Nephron progenitor cell (in vitro differentiated cells): ENCODE measurements at places on chromosomes 6 and 20.

GRCh38 chr20:25252230-25252651, 4.4 kb downstream of the PYGB start:
- no peak for DNase-seq

GRCh38 chr6:156282087-156282486, 495.1 kb upstream of the ARID1B start:
- DNase-seq: no peak

DNA sequence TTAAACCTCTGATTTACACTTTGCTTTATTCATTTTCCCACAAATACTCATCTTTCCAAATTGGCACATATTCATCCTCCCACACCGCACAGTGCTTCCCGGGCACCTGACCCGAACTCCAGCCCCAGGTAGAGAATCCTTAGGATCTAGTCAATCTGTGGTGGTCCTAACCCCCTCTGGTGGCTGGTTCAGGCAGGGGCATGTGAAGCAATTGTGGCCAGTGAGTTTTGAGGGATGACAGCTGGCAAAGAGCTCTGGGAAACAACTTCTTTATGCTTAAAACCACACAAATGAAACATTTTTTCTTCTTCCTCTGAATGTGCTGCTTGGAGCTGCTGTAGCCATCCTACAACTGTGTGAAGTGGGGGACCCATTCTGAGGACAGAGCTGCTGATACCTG, 54.7 kb downstream of the ELOVL5 start:
- DNase-seq: peak; percentile 54

DNA sequence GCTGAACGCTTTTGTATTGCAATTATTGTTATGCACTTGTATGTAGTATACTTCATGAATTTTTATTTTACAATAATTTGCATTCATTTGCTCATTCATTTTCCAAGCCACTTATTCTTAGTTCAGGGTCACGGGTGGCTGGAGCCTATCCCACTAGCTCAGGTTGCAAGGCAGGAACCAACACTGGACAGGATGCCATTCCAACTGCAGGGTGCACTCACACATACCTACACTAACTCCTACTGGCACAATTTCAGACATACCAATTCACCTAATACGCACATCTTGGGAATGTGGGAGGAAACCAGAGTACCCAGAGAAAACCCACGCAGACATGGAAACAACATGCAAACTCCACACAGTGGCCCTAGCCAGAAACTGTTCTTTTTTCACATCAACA, 61.8 kb downstream of the LMBRD1 start:
- DNase-seq: peak; percentile 2

- DNase-seq: no peak
Observed at GRCh38 chr20:11540558-11540957, 377.1 kb upstream of the BTBD3 start.

DNA sequence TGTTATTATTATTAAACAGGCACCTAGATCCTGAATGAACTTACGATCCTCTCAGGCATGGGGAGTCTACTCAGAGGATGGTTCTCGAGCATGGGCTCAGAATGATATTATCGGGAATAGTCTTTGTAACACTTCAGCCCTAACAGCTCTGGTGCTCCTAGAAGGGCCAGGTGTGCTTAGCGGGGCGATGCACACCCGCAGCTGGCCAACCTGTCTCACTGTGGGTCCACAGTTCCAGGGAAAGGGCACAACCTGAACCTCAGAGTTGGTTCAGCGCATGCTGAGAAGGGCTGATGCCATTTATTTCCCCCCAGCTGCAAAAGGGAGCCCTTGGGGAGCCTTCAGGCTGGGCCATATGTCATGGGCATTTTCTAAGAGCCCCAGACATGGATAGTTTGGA, 26.2 kb downstream of the RRAGD start:
- no peak for DNase-seq

- DNase-seq: no peak
Observed at GRCh38 chr20:58744836-58745235, 52.2 kb downstream of the NPEPL1 start.

GRCh38 chr6:16295060-16295459, 56.7 kb downstream of the GMPR start:
- no peak for DNase-seq

- DNase-seq: no peak
Observed at GRCh38 chr20:62066983-62067433, 1.3 kb upstream of the TAF4 start.

DNA sequence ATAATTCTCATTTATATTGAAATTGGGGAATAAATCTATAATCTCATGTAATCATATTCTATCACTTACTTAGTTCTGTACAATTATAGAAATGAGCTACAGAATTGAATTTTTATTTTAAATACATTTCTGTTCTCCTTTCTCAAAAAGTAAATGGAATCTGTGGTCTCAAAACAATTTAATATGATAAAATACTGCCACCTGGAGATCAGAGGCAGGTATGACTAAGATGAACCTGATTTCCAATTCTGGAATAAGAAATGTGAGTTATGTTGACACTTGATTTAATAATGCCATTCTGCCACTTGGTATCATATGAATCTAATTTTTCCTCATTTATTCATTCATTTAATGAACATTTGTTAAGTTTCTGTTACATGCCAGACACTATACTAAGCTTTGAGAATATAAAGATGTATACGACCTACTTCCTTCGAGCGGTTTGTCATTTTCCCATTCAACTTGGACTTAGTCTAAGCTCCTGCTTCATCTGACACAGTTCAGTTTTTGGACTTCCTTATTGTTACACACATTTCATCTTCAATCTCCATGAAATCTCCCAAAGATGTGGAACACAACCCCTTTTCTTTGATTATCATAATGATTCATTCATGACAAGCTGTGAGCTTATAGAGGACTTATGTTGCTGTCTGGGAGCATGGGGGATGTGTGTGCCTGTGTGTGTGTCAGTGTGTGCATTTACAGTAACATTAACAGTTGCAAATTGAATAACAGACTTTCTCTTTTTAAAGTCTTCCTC, 7.5 kb upstream of the CCDC28A start:
- no peak for DNase-seq

DNA sequence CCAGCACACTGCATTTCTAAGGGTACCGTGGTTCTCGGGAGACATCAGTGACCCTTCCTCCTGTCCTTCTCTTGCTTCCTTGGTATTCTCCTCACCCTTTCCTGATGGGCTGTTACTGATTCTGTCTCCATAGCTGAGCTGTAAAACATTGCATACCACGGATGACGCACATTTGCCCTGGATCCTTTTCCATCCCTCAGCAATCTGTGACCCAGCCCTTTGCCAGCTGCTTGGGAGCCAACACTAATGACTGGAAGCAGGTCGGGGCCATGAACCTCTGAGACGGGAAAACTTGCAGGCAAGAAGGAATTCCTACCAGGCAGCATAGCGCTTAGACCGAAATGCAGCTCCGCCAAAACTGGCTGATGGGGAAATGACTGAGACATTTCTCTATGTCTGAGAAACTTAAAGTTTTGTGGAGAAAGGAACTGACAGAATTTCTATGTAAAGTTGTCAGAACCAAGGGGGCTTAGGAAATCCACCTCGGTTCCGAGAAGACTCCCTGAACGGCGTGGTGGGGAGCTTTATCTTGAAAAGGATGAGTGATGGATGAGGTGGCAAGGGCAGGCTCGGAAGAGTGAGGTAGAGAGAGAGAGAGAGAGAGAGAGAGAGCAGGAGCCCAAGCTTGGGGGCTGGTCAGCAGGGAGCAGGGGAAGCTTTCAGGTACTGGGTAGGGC, 19.2 kb downstream of the TUBB2B start:
- no peak for DNase-seq

DNA sequence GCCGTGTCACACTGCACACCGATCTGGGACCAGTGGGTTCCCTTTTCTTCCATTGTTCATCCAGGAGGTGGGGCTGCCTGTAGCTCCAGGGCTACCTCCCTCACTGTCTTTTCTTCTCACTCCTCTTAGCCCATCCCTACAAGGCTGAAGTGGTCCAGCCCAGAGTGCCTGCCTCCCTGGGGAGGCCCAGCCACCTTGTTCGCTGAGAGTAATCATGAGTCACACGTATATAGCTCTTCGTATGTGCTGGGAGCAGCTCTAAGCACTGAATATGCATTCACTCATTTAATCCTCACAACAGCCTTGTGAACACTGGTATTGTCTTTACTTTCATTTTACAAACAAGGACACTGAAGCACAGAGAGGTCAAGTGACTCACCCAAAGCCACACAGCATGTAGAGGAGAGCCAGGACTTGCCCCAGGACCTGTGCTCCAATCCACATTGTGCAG, 14.7 kb upstream of the CCDC167 start:
- no peak for DNase-seq

GRCh38 chr6:130943738-130944137, 116.5 kb downstream of the SMLR1 start:
- no peak for DNase-seq

DNA sequence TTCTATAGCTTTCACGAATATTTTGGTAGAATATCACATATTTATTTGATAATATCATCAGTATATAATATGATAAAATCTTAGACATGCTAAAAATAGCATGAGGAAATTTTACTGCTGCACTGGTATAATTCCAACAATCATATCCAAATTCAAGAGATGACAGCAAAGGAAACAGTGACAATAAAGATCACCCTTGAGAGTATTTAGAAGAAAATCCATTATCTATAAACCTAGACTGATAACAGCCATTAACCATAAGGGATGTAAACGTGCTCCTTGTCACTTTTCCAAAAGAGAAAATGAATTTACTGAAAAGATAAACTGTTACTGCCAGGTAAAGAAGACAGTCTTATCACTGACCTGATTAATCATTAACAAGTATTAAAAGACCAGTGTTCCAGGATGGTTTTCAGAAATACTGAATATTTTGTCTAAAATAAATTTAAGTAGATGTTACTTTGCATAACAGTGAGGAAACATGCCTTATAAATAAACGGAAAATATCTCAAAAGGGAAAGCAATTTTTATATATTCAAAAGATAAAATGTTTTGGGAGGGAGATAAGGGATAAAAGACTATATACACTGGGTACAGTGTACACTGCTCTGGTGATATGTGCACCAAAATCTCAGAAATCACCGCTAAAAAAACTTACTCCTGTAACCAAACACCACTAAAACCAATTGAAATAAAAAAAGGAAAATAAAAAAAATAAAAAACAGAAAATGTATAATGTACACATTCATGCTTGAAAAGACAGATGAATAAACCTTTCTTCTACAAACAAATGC, 1704.7 kb downstream of the HACE1 start:
- no peak for DNase-seq

GRCh38 chr6:102474041-102474807, 1080.7 kb downstream of the GRIK2 start:
- no peak for DNase-seq

DNA sequence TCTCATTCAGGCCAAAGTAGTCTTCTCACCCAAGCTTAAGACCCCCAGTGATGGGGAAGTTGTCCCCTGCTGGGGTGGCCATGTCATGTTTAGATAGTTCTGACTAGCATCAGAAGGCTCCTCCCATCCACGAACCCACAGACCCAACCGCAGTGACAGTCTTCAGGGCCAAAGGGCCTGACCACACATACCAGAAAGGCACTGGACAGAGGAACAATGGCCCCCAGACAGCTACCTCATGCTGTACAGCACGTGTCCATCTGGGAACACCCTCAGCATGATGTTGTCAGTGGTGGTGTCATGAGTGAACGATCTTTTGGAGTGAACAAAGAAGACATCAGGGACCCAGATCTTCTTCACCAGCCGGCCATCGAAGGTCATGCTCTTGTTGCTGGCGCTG, 46.3 kb downstream of the GABRR2 start:
- DNase-seq: no peak

- DNase-seq: no peak
Observed at GRCh38 chr6:18675881-18676280, 288.7 kb downstream of the RNF144B start.

DNA sequence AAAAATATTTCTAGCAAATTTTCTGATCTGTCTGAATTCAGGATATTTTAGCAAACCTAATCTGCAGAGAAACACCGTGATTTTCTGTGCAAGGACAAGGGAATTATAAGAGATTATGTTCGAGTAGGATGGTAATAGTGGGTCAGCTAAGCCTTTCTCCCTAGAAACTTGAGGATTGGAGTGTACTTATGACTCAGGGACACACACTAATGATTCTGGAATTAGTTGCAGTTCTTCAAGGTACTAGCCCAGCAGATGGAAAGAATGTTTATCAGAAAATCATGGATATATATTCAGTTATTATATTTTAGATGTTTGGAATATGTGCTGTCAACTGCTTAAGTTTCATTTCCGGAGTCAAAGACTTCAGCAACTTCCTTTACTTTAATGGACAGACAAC, 177.1 kb upstream of the MAP3K7 start:
- DNase-seq: no peak

- no peak for DNase-seq
Observed at GRCh38 chr20:13426870-13427269, 205.8 kb downstream of the ISM1 start.

DNA sequence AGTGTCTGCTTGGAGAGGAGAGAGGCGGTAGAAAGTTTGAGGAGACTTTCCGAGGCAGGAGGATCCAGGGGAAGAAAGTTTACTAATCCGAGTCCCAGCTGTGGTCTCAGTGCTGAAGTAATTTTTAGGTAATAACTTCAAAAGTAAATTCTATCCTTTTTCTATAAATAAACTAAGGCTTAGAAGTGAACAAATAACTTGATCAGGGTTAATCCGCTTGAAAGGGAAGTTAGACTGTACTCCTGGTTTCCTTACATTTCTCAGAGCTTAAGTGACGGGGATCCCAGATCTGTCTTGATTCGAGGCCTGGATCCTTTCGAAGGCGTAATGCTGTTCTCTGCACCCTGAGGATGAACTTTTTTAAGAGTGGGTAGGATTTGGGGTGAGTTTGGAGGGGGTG, 2.6 kb downstream of the STK35 start:
- DNase-seq: no peak

DNA sequence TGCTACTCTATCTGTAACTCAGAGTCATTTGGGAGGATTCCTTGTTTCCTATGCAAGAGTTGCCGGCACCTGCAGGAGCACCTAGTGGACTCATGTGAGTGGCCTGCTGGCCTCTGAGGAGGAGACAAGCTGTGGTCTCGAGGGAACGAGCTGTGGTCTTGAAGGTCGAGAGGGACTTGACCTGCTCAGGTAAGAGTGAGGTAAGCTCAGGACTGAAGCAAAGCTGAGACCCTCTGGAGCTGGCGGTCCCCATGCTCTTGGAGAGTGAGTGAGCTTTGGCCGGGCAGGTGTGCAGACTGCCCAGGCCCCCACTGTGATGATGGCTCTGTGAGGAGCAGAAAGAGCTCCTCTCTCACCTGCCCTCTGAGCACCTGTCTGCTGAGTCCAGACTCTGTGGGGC, 214.3 kb downstream of the MYLK4 start:
- DNase-seq: no peak

GRCh38 chr6:8859501-8859900, 424.2 kb upstream of the SLC35B3 start:
- no peak for DNase-seq

GRCh38 chr6:73984571-73985210, 288.7 kb downstream of the CD109 start:
- no peak for DNase-seq
